ENCODE measurements at places on chromosomes 7 and 10. TPM values are rescaled to one million over a fixed set of nuclear protein-coding genes. Genes with fewer than 3 reads are reported as not detected.

- DNase-seq, result no peak
Measured at GRCh38 chr10:44028384-44029137, 356.3 kb downstream of the CXCL12 start.

GRCh38 chr10:74753442-74754211 is 72.8 kb upstream of the KAT6B start:
- no peak for DNase-seq

GPR15LG gene
- total RNA-seq, result not detected

- DNase-seq, result no peak
Measured at GRCh38 chr7:21671859-21672258, 129.0 kb downstream of the DNAH11 start.

OPTN gene
- total RNA-seq, result 99.2 TPM

GRCh38 chr7:123004931-123005330 is 9.4 kb upstream of the TAS2R16 start:
- DNase-seq, result no peak

TEX36 gene
- total RNA-seq, result not detected

DNA sequence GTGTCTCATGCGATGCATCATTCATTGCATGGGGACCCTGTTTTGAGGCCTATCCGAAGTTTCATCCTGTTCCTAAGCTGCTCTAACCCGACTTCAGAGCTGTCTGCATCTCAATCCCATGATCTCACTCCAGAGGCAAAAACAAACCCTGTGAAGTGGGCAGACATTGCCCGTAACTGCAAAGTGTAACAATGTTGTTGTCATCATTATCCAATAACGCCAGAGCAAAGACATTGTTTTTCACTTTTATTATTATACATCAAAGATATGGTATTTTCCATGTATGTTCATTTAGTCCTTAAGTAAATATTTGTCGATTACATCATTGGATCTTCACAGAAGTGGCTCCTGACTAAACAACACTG is 246.7 kb downstream of the KLF6 start:
- no peak for DNase-seq

DNA sequence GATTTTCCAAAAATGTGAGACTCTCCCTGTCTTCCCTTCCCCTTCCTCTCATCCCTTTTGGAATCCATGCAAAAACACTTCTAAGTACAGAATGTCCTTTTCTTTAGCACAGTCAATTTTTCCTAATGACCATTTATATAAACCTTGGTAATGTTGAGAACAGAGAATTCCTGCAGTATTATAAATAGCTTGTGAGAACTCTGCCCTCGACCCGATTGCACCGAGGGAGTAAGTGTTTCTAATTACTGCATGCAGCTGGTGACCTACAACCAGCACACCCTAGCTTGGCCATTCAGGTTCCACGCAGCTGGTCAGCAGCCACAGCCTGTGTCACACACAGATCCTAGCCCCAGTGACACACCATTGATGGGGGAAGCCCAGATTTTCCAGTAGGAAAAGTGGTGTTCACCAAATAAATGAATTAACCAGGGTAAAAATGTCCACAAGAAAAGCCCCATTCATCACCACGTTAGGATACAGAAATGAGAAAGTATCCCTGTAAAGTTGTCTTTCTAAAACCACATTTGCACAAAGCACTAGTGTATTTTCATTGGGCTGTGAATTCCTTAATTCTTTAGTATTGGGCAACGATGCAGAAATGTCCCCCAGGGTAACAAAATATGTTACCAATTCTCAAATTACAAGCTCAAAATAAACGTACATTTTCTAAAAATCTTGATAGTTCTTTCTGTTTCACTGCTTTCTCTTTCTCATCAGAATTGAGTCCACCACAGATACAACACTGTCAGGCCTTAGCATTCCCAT is 499.0 kb upstream of the KLF6 start:
- peak; percentile 91 for DNase-seq

PDLIM1 gene
- 133 TPM for total RNA-seq

- no peak for DNase-seq
Measured at GRCh38 chr7:95874541-95875265, 102.3 kb downstream of the DYNC1I1 start.

DNA sequence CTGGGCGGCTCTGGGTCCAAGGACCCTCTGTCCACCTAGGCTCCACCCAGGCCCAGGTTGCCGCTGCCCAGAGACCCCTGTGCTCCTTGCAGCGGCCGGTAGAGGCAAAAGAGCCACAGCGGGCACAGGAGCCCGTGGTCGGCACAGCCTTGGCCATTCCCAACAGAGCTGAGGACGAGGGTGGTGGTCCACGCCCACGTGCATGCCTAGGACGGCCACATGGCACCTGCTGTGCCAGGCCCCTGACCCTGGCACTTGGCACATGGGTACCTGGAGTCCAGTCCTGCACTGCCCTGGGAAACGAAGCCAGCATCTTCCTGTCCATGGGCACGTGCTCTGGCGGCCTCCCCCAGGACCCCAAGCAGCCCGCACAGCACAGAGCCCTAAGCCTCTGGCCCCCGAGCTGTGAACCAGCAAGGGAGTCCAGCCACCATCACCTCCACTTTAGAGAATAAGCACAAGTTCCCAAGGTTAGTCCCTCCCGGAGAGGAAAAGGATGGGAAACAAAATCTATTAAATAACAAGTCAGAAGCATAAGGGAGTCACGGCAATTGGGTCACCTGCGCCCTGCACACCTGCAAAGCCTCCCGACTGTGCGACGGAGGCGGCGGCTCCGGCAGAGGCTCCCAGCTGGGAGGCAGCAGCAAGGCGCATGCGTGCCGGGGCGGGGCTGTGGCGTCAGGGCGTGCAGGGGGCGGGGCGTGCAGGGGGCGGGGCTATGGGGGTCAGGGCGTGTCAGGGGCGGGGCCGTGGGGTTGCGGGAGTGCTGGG is 59.1 kb downstream of the STK32C start:
- DNase-seq, result no peak

DNA sequence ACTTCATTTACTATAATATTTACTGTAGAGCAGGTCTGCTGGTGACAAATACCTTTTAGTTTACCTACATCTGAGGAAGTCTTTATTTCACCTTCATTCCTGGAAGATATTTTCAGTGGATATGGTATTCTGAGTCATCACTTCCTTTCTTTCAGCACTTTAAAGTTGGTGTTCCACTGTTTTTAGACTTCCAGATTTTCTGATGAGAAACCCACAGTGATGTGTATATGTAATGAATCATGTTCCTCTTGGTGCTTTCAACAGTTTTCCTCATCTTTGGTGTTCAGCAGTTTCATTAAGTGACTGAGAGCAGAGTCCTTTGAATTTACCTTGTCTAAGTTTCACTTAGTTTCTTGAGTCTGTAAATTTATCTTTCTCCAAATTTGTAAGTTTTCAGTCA is 36.4 kb downstream of the COPG2 start:
- DNase-seq, result no peak

GRCh38 chr7:98119256-98119918 is 12.7 kb downstream of the LMTK2 start:
- no peak for DNase-seq

- no peak for DNase-seq
Measured at GRCh38 chr10:105149371-105149891, 508.3 kb downstream of the SORCS3 start.

GRCh38 chr10:68043030-68043429 is 32.1 kb downstream of the HERC4 start:
- no peak for DNase-seq

DNA sequence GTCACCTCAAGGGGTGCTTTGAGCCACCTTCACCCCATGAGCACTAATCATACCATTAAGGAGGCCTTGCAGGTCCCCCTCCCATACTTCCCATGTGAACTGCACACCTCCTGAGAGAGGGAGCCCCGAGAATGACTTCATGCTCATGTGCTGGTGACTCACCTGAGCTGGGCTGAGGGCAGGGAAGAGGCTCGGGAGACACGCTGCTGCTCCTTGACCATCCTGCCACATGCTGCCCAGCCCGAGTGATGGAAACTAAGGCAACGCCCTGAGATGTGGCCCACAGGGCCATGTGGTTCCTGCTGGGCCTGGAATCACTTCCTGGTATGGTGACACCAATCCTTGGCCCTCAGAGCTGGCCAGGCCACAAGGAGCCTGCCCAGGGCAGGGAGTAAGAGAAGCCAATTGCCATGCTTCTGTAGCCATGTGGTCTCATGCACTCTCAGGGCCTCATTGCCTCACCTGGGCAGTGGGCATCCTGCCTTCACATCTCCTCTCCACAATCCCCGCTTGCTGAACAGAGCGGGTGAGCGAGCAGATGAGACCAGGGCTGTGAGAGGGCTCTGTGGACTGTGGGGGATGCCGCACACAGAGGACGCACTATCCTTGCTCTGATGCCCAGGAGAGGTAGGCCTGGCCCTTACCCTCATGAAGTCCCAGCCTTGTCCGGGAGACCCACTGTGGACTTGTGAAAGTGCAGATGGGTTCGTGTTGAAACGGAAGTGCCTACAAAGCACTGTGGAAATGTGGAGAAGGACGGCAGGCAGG is 18.3 kb upstream of the PPIF start:
- peak; percentile 69 for DNase-seq

DNA sequence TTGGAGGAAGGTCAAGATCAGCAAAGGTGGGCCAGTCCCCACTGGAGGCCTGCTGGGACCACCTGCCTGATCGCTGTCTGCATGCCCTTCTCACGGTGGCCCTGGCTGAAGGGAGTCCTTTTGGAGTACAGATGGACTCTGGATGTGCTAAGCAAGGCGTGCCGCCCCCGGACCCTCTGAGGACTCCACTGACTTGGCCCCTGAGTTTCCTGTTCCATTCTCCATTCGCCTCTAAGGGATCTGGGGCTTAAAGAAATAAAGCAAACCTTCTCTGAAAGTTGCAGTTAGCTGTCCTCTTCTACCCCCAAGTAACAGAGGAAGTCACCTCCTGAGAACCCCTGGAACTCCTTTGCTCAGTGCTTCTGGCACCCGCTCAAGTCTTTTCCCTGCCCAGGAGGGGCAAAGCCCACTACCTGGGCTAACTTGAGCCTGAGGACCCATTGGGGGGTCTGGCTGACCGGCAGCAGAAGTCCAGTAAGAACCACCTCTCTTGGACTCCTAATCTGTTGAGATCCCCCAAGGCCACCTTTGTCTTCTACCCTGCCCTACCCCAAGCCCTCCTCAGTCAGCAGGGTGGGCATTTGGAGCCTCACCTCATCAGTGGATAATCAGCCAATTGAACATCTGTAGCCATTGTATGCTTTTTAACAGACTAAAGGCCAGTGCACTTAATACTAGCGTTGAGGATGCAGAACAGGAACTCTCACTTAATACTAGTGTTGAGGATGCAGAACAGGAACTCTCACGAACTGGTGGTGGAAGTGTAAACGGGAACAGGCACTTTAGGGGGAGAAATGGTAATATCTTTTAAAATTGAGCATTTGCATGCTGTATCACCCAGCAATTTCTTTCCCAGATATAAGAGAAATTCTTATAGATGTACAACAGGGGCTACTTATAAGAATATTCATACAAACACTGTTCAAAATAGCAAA is 2.2 kb downstream of the TBATA start:
- DNase-seq, result no peak

GRCh38 chr10:52879091-52879807 is 106.7 kb upstream of the MBL2 start:
- DNase-seq, result no peak

MOSPD3 gene
- total RNA-seq, result 10.8 TPM

DNA sequence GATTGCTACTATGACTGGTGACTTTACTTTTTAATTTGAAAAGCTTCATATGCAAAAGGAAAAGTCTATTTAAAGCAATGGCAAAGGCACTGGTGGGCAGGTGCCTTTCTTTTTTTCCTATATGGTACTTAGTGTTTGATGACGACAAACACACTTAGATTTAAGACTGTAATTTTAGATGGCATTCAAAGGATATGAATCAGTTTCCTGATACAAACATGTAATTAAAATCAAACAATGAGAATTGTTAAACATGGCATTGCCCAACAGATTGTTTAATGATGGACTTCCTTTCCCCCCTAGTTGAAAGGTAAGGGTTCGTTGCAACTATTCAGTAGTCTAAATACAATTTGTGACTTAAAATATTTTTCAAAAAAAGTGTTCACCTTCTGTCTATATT is 106.5 kb upstream of the SEMA3C start:
- no peak for DNase-seq

GRCh38 chr10:79446758-79447084 is 1.3 kb upstream of the ZCCHC24 start:
- DNase-seq, result no peak

GRCh38 chr7:149873970-149874643 is 338 bp downstream of the ATP6V0E2 start:
- DNase-seq, result no peak

DNA sequence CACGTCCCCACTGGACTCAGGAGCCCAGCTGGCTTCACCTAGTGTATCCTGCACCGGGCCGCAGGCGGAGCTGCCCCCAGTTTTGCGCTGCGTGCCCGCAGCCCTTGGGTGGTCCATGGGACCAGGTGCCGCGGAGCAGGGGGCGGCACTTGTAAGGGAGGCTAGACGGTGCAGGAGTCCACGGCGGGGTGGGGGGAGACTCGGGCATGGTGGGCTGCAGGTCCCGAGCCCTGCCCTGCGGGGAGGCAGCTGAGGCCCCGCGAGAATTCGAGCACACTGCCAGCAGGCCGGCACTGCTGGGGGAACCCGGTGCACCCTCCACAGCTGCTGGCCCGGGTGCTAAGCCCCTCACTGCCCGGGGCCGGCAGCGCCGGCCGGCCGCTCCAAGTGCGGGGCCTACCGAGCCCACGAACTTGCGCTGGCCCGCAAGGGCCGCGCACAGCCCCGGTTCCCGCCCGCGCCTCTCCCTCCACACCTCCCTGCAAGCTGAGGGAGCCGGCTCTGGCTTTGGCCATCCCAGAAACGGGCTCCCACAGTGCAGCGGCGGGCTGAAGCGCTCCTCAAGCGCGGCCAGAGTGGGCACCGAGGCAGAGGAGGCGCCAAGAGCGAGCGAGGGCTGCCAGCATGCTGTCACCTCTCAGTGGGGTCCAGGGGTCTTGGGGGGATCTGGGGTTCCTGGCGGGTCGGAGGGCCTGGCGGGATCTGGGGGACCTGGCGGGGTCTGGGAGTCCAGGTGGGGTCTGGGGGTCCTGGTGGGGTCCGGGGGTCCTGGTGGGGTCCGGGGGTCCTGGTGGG is 81.4 kb downstream of the VIPR2 start:
- DNase-seq, result no peak

GPR26 gene
- not detected for total RNA-seq

DNA sequence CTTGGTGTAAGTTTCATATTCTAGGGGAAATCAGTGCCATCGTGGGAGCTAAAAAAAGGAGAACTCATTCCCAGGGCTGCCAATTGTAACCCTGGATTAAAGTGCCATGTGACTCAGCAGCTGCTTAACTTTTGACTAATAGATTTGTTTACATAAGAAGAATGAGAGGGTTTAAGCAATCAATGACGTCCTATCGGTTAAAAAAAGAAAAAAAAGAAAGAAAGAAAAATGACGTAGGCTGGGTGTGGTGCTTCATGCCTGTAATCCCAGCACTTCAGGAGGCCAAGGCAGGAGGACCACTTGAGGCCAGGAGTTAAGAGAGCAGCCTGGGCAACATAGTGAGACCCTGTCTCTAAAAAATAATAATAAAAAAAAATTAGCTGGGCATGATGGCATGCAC is 116.2 kb upstream of the AFAP1L2 start:
- DNase-seq, result no peak

DHTKD1 gene
- total RNA-seq, result 11.0 TPM
